Mesothelial cell of epicardium (in vitro differentiated cells): ENCODE measurements at places on chromosomes 12 and 14. TPM values are rescaled to one million over a fixed set of nuclear protein-coding genes. Genes with fewer than 3 reads are reported as not detected.

DNA sequence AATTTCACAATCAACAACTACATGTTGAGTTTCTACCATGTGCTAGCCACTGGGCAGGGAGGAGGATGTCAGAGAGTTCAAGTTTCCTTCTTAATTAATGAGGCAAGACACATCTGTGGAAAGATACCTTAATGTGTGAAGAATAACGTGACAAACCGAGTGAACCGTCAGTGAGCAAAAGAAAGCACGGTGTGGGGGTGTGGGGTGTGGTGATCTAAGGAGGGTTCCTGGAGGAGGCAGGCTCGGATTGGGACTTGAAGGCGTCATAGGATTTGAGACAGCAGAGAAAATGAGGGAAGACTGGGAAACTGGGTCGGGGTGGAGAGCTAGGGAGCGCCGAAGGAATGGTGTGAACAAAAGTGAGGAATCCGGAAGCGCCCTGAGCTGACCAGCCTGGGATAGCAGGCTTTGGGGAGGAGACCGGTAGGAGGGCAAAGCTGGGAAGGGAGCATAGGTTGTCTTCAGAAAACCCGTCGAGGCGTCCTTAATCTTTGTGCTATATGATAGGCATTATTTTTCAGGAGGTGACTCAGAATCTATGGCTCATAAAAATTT, 22.3 kb downstream of the GALNT8 start:
- DNase-seq: no peak
- H3K27ac ChIP-seq: no peak overlapping the region
- no peaks in the 10 kb centered on the region for H3K36me3 ChIP-seq
- peaks cover 22% of the 10 kb centered on the region for H3K27me3 ChIP-seq
- no peak overlapping the region for H3K4me3 ChIP-seq

- DNase-seq: no peak
- H3K27me3 ChIP-seq: no peaks in the 10 kb centered on the region
- peaks cover 7% of the 10 kb centered on the region for H3K4me1 ChIP-seq
- H3K27ac ChIP-seq: no peak overlapping the region
- H3K36me3 ChIP-seq: no peaks in the 10 kb centered on the region
Measured at GRCh38 chr12:107091381-107091780, 2.0 kb downstream of the CRY1 start.

DNA sequence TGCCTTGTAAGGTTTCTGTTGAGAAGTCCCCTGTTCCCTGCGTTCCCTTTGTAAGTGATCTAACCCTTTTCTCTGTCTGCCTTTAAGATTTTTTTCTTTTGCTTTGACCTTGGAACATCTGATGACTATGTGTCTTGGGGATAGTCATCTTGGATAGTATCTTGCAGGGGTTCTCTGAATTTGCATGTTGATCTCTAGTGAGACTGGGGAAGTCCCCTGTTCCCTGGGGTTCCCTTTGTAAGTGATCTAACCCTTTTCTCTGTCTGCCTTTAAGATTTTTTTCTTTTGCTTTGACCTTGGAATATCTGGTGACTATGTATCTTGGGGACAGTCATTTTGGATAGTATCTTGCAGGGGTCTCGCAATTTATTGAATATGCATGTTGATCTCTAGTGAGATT, 38.2 kb upstream of the TMX1 start:
- H3K4me1 ChIP-seq: peaks cover 2% of the 10 kb centered on the region
- DNase-seq: no peak
- H3K36me3 ChIP-seq: no peaks in the 10 kb centered on the region

GALNT16 gene
- total RNA-seq: 6.4 to 9.9 TPM (median 8.2 TPM) in 3 replicates

- no peak overlapping the region for H3K4me3 ChIP-seq
- DNase-seq: no peak
- H3K27ac ChIP-seq: peak overlapping the region; percentile 31
- peaks cover 42% of the 10 kb centered on the region for H3K4me1 ChIP-seq
Measured at GRCh38 chr14:68729556-68729955, 63.3 kb downstream of the ZFP36L1 start.

DNA sequence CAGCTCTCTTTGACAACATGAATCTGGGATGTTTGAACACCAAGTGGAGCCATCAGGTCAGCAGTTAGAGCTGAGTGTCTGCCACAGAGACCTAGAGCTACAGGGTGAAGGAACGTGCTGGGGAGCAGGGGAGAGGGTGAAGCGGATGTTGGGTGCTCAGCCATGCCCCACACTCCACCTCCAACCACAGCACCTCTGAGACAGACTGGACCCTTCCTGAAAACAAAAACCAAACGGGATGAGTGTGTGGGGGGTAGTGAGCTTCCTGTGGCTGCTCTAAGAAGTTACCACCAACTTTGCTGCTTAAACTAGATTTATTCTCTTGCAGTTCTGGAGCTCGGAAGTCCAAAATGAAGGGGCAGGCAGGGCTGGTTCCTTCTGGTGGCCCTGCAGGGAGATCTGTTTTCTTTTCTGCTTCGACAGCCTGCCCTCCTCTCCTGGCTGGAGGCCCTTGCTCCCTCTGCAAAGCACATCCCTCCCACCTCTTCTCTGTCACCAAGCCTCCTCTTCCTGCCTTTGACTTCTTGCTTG, 5.6 kb upstream of the GOLGA3 start:
- no peak overlapping the region for H3K4me3 ChIP-seq
- H3K36me3 ChIP-seq: peaks cover 11% of the 10 kb centered on the region
- H3K27ac ChIP-seq: no peak overlapping the region
- peaks cover 3% of the 10 kb centered on the region for H3K4me1 ChIP-seq
- no peak for DNase-seq

- H3K4me1 ChIP-seq: no peaks in the 10 kb centered on the region
- H3K4me3 ChIP-seq: no peak overlapping the region
- DNase-seq: no peak
- H3K27ac ChIP-seq: no peak overlapping the region
- no peaks in the 10 kb centered on the region for H3K27me3 ChIP-seq
Measured at GRCh38 chr14:66613344-66613743, 105.4 kb downstream of the GPHN start.

DNA sequence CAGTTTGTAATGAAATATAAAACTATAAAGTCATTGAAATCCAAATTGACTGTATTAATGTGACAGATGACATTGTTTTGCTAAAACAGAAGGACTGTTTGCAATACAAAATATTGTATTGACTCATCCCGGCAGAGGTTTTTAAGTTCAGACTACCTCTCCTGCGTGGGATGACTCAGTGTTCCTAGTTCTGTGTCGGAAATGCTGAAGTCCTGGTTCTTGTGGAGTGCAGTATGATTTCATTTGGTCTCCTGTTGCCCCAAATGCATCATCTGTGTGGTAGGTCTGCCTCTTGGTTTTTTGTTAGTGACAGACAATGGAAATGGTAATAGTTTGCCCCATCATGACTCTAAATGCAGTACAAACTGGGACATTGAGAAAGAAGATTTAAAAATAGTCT, 27.8 kb downstream of the PELI2 start:
- DNase-seq: no peak
- peaks cover 18% of the 10 kb centered on the region for H3K4me1 ChIP-seq
- no peak overlapping the region for H3K4me3 ChIP-seq
- H3K27ac ChIP-seq: no peak overlapping the region

DNA sequence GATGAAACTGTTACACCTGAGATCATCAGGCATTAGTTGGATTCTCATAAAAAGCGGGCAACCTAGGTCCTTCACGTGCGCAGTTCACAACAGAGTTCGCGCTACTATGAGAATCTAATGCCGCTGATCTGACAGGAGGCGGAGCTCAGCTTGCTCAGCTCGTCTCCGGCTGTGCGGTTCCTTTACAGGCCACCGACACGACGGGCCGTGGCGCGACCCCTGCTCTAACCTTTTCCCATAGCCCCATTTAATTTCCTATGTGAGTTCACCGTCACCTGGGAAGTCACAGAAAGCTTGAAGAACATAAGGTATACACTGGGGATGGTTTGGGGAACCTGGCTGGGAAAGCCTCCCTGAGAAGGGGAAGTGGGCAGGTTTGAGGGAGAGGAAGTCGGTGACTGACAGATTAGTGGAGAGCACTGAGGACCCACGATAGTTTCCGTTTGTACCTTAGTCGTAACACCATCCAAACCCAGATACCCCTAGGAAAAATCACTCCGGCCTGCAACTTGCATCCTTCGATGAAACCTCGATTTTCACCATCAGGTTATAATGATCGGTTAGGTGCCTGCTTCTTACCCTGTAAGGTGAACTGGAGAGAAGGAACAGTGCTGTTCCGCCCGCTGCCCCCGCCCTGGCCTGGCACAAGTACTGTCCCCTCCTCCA, 2.8 kb upstream of the AAAS start:
- H3K27ac ChIP-seq: peak overlapping the region; percentile 93
- DNase-seq: no peak
- H3K4me1 ChIP-seq: peaks cover 27% of the 10 kb centered on the region
- H3K27me3 ChIP-seq: peaks cover 26% of the 10 kb centered on the region
- H3K4me3 ChIP-seq: peak overlapping the region; percentile 63
- no peaks in the 10 kb centered on the region for H3K36me3 ChIP-seq

GRCh38 chr12:4135919-4136605, 137.5 kb upstream of the CCND2 start:
- H3K27ac ChIP-seq: peak overlapping the region; percentile 78
- DNase-seq: no peak
- peak overlapping the region; percentile 8 for H3K4me3 ChIP-seq
- H3K4me1 ChIP-seq: peaks cover 38% of the 10 kb centered on the region
- H3K36me3 ChIP-seq: no peaks in the 10 kb centered on the region

MOK gene
- 33.7 to 37.2 TPM (median 34.9 TPM) in 3 replicates for total RNA-seq

CLEC6A gene
- not detected in 3 replicates for total RNA-seq

- no peak overlapping the region for H3K4me3 ChIP-seq
- peaks cover 7% of the 10 kb centered on the region for H3K4me1 ChIP-seq
- no peaks in the 10 kb centered on the region for H3K27me3 ChIP-seq
- H3K36me3 ChIP-seq: no peaks in the 10 kb centered on the region
- no peak overlapping the region for H3K27ac ChIP-seq
- DNase-seq: no peak
Measured at GRCh38 chr12:69026336-69026735, 93.4 kb upstream of the CPM start.

- peaks cover 3% of the 10 kb centered on the region for H3K27me3 ChIP-seq
- no peak overlapping the region for H3K27ac ChIP-seq
- DNase-seq: no peak
- H3K36me3 ChIP-seq: no peaks in the 10 kb centered on the region
Measured at GRCh38 chr14:97138801-97139200, 341.6 kb downstream of the VRK1 start.

DNA sequence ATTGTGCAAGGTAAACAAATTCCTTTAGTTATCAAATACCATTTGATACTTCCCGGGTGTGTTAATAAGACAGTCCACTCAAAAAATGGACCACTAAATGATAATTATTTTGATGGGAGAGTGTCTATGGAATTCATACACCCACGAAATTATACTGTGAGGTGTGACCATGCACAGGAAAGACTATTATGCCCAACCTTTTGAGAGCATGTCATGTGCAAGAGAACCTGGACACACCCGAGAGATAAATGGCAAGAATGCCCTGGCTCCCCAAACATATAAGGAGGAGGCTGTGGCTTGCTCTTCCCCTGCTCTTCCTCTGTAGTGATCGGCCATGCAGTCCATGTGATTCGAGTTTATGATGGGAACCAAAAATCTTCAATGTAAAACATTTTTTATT, 119.5 kb upstream of the BCL2L14 start:
- no peaks in the 10 kb centered on the region for H3K4me1 ChIP-seq
- DNase-seq: no peak
- peaks cover 23% of the 10 kb centered on the region for H3K27me3 ChIP-seq
- H3K27ac ChIP-seq: no peak overlapping the region

GRCh38 chr12:46494424-46494823, 121.9 kb upstream of the SLC38A2 start:
- DNase-seq: no peak
- H3K27me3 ChIP-seq: no peaks in the 10 kb centered on the region
- H3K36me3 ChIP-seq: no peaks in the 10 kb centered on the region
- H3K27ac ChIP-seq: peak overlapping the region; percentile 90
- H3K4me3 ChIP-seq: no peak overlapping the region

- no peak overlapping the region for H3K27ac ChIP-seq
- H3K4me1 ChIP-seq: peaks cover 7% of the 10 kb centered on the region
- no peak for DNase-seq
- no peak overlapping the region for H3K4me3 ChIP-seq
- no peaks in the 10 kb centered on the region for H3K27me3 ChIP-seq
Measured at GRCh38 chr12:75735853-75736252, 224.4 kb upstream of the KRR1 start.

GRCh38 chr12:66648033-66648735, 30.7 kb downstream of the GRIP1 start:
- H3K36me3 ChIP-seq: no peaks in the 10 kb centered on the region
- no peaks in the 10 kb centered on the region for H3K27me3 ChIP-seq
- peak overlapping the region; percentile 4 for H3K27ac ChIP-seq

DNA sequence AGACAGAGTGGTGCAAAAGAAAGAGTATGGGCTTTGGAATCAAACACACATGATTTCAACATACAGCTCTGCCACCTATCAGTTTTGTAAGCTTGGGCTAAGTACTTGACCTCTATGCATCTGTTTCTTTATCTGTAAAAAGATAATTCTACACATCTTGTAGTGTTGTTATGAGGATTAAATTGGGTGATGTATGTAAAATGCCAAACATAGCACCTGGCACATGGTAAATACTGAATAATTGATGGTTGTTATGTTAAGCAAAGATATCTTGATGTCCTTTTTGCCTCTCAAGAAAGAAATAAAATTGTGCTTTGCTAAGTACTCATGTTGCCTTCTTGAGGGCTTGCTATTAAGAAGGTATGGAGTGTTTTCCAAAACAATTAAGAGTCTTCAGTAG, 2.3 kb upstream of the CSRP2 start:
- peaks cover 48% of the 10 kb centered on the region for H3K4me1 ChIP-seq
- H3K4me3 ChIP-seq: no peak overlapping the region
- no peak for DNase-seq
- no peak overlapping the region for H3K27ac ChIP-seq

- H3K27me3 ChIP-seq: peaks cover 51% of the 10 kb centered on the region
- no peak overlapping the region for H3K4me3 ChIP-seq
- H3K36me3 ChIP-seq: no peaks in the 10 kb centered on the region
- DNase-seq: no peak
- H3K4me1 ChIP-seq: peaks cover 21% of the 10 kb centered on the region
Measured at GRCh38 chr12:29781188-29781587, 2.6 kb downstream of the TMTC1 start.

DNA sequence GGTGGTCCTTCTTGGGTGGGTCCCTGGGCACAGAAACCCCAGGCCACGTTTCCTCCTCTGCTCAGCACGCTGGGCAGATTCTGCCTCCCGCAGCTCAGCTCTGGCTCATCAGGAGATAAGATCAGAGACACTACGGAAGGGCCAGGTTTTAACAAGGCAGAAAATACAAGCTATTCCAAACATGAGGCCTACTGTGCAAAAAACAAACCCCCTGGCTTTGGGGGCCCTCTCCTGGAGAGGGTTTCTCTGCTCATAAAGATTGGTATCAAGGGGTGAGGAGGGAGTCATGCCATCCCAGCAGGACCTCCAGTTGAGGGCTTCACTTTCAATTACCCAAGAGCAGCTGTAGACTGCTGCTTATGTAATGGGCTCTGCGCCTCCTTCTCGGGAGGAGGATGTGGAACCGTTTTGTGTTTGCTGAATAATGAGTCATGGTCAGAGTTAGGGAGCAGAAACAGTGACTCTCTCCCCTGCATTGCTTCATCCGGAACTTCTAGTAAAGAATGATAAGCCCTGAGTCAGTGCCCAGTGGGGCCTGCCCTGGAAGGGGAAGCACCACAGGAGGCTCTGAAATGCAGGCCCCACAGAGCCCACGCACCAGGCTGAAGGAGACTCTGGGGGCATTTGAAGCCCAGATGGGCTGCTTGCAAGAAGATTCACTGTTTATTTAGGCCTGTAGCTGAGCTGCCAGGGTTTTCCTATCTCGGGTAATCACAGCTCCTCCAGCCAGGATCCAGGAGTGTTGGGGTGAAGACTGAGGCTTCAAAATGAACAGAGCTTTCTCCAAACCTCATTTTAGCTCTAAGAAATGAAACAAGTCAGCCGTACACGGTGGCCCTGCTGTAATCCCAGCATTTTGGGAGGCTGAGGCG, 79.3 kb downstream of the SSPN start:
- H3K27ac ChIP-seq: peak overlapping the region; percentile 88
- no peak overlapping the region for H3K4me3 ChIP-seq
- peaks cover 3% of the 10 kb centered on the region for H3K27me3 ChIP-seq
- no peak for DNase-seq

OGFOD2 gene
- 13.8 to 15.0 TPM (median 14.9 TPM) in 3 replicates for total RNA-seq
